ENCODE measurements at places on chromosomes 2 and 18. TPM values are rescaled to one million over a fixed set of nuclear protein-coding genes. Genes with fewer than 3 reads are reported as not detected.

- no peak for DNase-seq
Measured at GRCh38 chr2:179657068-179657595, 204.3 kb downstream of the ZNF385B start.

GRCh38 chr2:80363330-80363729 lies 58.8 kb upstream of the LRRTM1 start:
- DNase-seq = no peak

DNA sequence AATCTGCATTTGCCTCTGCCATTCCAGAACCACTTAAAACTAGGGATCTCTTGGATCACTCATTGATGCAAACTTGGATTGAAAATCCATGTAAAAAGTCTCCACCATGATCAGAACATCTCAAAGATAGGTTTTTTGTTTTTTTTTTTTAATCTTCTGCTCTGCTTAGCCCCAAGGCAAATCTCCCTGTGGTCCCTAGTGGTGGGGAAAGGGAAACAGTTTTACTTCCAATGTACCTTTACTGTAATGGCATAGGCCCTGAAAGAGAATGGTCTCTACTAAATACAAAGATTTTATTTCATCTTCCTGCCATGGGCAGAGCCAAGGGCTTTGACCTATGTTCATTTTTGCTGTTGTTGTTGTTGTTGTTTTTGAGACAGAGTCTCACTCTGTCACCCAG lies 78.4 kb downstream of the KANSL1L start:
- DNase-seq = no peak

GRCh38 chr18:9712611-9713010 lies 4.5 kb downstream of the RAB31 start:
- no peak for DNase-seq

GRCh38 chr2:167944825-167945659 lies 302.4 kb downstream of the STK39 start:
- no peak for DNase-seq

DNA sequence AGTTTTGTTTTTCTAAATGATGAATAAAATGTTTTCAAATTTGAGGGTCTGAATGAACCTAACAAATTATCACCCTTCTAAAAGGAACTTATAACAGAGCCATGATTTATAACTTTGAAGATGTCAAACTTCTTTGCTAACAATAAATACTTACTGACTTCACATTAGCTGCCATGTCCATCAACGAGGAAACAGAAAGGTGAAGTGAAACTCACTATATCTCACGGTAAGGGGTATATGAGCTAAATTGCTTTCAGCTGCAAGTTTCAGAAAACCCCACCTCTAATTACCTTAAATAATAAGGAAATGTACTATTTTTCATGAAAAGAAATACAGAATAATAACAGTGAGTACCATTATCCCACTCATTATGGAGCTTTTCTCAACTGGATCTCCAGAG lies 350.8 kb upstream of the NT5C1B start:
- no peak for DNase-seq

- DNase-seq = no peak
Measured at GRCh38 chr18:34098109-34098508, 126.6 kb downstream of the NOL4 start.

GRCh38 chr2:28635191-28635611 lies 116.4 kb upstream of the PPP1CB start:
- no peak for DNase-seq

DNA sequence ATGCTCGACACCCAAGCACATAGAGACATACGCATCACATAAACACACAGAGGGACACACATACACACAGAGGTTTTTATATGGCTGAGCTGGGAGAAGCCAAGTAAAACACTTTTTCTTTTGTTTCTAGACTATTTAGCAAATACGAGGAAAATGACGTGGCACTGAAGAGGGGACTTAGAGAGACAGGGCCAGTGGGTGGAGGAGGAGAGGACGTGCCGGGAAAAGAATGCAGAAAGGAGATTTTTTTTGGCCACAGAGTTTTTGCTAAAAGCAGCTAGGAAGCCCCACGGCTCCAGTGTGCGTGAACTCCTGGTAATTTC lies 168.5 kb upstream of the KLF7 start:
- DNase-seq = no peak

DNA sequence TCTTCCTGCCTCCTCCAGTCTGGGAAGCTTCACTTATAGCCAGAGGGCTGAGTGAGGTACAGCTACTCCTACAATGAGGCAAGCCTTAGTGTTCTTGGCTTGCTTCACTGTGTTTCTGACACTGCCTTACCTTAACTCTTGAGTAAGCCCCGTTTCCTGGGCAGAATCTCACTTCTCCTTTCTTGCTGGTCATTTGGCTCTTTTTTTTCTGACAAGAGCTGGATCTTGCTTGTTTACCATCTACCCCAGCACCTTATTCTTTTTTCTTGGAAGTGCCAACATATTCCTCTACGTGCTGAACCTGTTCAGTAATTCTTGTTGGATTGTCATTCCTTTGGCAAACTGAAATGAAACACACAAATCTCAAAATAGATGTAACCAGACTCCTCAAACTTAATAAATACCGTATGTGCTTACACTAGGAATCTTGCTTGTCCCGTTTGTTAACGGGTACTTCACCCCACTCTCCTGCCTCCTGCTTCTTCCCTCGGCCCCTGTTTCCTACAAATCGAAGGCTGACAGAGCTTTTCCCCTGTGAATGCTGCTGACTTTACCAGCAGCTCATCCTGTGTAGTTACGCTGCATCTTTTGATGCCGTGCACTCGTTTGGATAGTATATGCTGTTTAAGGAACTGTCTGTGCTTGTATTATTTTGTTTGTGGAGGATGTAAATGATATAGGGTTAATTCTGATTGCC lies 132.2 kb downstream of the FMNL2 start:
- no peak for DNase-seq

- no peak for DNase-seq
Measured at GRCh38 chr2:223711596-223712326, 109.6 kb upstream of the SCG2 start.

DNA sequence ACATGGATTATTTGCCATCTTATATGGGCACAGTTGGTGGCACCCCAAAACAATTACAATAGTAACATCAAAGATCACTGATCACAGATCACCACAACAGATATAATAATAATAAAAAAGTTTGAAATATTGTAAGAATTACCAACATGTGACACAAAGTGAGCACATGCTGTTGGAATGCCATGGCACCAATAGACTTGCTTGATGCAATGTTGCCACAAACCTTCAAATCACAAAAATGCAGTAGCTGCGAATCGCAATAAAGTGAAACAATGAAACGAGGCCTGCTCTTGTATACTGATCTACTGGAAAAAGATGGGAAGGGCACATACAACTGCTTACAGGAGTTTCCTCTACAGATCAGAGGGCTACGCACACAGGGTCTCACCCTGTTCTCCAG lies 32.2 kb upstream of the AMMECR1L start:
- DNase-seq = no peak

GRCh38 chr18:46436621-46437020 lies 220.4 kb downstream of the LOXHD1 start:
- no peak for DNase-seq

GRCh38 chr2:170462433-170463205 lies 252.5 kb upstream of the SP5 start:
- DNase-seq = no peak

- DNase-seq = no peak
Measured at GRCh38 chr2:101630224-101630949, 67.1 kb upstream of the MAP4K4 start.

- no peak for DNase-seq
Measured at GRCh38 chr2:67649331-67650261, 252.5 kb downstream of the ETAA1 start.

- no peak for DNase-seq
Measured at GRCh38 chr18:12321333-12321732, 13.3 kb downstream of the TUBB6 start.

GRCh38 chr2:158205215-158205614 lies 103.5 kb downstream of the UPP2 start:
- no peak for DNase-seq

DNA sequence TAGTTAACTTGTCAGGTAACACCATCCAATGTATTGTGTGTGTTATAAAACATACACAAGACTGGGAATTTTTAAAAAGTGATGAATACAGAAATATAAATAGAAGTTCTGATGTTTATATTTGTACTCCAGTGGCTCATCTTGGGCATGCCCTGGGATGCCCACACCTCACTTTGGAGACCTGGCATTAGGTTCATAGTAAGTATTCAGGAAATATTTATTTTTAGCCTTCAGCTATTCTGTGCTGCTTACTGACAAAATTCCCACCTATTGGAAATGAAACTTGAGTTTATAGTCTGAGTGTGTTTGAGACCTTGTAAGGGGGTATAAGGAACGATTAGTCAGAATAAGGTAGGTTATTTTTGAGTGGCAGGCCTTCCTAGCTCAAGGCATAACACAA lies 67.5 kb downstream of the MYO1B start:
- DNase-seq = no peak

Gene AQP12A
- not detected for total RNA-seq

Gene PTPN18
- total RNA-seq = 18.1 TPM

Gene SERPINB3
- total RNA-seq = not detected

Gene CFC1
- total RNA-seq = not detected

Gene KCNIP3
- not detected for total RNA-seq

Measured in CD8-positive, alpha-beta T cell (primary cell).